ENCODE measurements at places on chromosomes 1 and 21. TPM values are rescaled to one million over a fixed set of nuclear protein-coding genes. Genes with fewer than 3 reads are reported as not detected.
A peak's percentile ranks its signal among the peaks of the same experiment; 100 is the strongest.

The PKN2 gene
- 63.4 TPM for total RNA-seq

The OR14K1 gene
- total RNA-seq: not detected

The PEAR1 gene
- total RNA-seq: 16.1 TPM

The SYCP1 gene
- not detected for total RNA-seq

The XKR8 gene
- total RNA-seq: 13.8 TPM

The TNNT2 gene
- total RNA-seq: 37.1 TPM

The TMEM79 gene
- total RNA-seq: 6.1 TPM

The OXCT2 gene
- 0.22 TPM for total RNA-seq

The PDE9A gene
- 26.5 TPM for total RNA-seq

DNA sequence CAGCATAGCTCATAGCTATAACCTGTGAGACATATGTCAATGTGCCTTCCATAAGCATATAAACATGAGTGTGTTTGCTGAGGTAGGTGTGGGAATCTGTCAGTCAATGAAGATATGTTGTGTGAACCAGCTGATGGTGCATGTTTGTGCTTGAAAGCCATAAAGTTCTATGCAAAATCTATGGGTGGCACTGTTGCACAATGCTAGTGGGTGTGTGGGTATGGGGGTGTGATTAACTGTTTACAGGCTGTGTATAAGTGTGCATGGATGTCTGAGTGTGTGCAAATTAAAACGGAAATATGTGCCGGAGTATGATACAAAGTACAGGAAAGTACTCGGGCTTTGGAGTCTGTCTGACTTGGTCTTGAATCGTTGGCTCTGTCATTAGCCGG is 1.0 kb upstream of the ATP2B4 start:
- H3K27ac ChIP-seq: peak overlapping the region; percentile 98
- no peaks in the 10 kb centered on the region for H3K27me3 ChIP-seq
- H3K36me3 ChIP-seq: no peaks in the 10 kb centered on the region
- H3K4me3 ChIP-seq: peak overlapping the region; percentile 2
- DNase-seq: no peak
- H3K4me1 ChIP-seq: peaks cover 51% of the 10 kb centered on the region

GRCh38 chr1:216905781-216906180 is 182.6 kb upstream of the ESRRG start:
- H3K27ac ChIP-seq: no peak overlapping the region
- H3K4me3 ChIP-seq: no peak overlapping the region
- H3K4me1 ChIP-seq: peaks cover 15% of the 10 kb centered on the region
- H3K36me3 ChIP-seq: no peaks in the 10 kb centered on the region
- no peak for DNase-seq

DNA sequence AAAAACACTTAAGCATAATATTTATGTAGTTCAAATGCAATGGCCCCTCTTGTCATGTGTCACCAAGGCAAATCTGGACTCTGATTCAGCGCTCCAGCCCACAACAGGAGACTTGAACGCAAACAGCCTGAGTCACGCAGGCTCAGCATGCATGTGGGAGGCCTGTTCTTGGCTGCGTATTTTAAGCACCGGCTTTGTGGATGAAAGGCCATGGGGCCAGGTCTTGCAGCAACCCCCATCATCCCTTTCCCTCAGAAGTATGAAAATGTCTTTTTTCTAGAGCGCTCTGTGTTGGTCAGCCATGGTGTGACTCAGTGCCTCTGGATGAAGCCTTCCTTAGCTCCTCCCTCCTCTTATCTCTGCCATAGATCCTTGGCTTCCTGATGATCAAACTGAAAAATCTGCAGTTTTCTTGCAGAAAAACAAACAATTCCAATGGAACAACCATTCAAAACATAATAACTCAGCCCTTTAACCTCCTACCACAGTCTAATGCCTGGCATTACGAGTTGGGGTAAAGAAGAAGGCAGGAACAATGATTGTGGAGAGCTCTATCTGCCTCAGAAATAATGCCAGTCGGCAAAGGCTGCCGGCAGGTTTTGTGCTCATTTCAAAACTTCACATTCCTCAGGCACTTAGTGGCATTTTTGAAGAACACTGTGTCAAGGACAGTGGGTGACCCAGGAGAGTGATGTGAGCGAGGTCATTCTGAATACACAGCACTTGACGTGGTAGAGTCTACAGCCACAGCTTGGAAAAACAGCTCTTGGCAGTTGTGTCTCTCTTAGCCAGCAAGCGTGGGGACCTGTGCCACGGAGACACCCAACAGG is 167.5 kb downstream of the CLIC6 start:
- H3K4me1 ChIP-seq: peaks cover 22% of the 10 kb centered on the region
- H3K36me3 ChIP-seq: peaks cover 4% of the 10 kb centered on the region
- DNase-seq: no peak
- peak overlapping the region; percentile 72 for H3K27ac ChIP-seq
- no peak overlapping the region for H3K4me3 ChIP-seq
- no peaks in the 10 kb centered on the region for H3K27me3 ChIP-seq

- H3K36me3 ChIP-seq: no peaks in the 10 kb centered on the region
- no peak overlapping the region for H3K4me3 ChIP-seq
- no peak for DNase-seq
- no peaks in the 10 kb centered on the region for H3K4me1 ChIP-seq
Measured at GRCh38 chr1:183580281-183580682, 10.0 kb downstream of the NCF2 start.

DNA sequence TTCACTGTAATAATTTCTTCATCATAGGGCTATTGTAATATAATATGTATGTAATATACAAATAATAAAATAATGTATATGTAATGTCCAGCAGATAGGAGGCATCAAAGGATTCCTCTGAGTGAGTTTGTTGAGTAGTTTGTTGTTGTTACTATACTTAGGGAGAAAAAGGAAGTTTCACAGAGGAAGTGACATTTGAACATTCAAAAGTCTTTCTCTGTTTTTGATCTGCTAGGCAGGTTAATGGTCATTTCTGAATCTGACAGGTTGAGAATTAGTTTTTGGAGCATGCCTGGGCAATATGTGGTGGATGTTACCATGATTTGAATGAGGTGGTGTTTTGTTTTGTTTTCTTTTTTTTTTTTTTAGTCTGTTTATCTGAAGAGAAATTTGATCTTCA is 102.1 kb downstream of the NRDC start:
- no peaks in the 10 kb centered on the region for H3K27me3 ChIP-seq
- DNase-seq: no peak
- peaks cover 12% of the 10 kb centered on the region for H3K4me1 ChIP-seq

GRCh38 chr1:109630081-109630897 is 10.7 kb downstream of the AMPD2 start:
- no peak overlapping the region for H3K27ac ChIP-seq
- H3K36me3 ChIP-seq: peaks cover 29% of the 10 kb centered on the region
- H3K27me3 ChIP-seq: no peaks in the 10 kb centered on the region
- H3K4me3 ChIP-seq: no peak overlapping the region

DNA sequence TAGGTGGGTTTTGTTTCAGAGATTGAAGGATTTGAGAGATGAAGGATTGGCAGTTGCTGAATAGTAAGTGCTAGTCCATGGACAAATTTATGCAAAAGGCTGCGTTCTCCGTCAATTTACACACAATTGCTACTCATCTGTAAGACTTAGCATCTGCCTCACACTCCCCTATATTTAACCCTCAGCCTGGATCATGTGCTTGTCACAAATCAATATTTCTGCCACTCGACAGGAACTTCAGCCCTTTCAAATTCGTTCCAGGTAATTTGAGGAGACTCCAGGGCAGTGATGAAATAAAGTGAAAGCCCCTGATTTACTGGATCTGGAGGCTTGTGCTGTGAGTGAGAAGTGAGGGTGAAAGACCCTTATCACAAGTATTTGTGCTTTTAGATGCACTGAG is 105.6 kb upstream of the UBE2U start:
- no peaks in the 10 kb centered on the region for H3K27me3 ChIP-seq
- no peak overlapping the region for H3K27ac ChIP-seq

DNA sequence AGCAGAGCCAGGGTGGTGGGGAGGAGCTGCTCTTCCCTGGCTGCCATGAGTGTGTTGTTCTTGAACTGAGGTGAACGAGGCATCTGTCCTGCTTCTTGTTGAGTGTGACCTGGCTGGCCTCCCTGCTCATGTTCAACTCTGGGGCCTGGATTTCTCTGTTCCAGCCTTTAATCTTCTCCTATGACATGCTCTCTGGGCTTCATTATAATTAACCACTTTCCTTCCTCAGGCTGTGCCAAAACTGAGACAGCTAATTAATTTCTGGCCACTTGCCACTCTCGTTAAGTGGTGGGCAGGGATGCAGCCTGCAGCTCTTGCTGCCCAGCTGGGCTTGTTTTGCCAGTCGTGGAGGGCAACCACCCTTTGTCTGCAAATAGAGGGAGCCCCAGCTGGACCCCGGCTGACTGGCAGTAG is 23.3 kb downstream of the OPRD1 start:
- H3K4me1 ChIP-seq: peaks cover 6% of the 10 kb centered on the region
- no peaks in the 10 kb centered on the region for H3K36me3 ChIP-seq
- no peak overlapping the region for H3K27ac ChIP-seq
- H3K4me3 ChIP-seq: no peak overlapping the region
- no peak for DNase-seq

DNA sequence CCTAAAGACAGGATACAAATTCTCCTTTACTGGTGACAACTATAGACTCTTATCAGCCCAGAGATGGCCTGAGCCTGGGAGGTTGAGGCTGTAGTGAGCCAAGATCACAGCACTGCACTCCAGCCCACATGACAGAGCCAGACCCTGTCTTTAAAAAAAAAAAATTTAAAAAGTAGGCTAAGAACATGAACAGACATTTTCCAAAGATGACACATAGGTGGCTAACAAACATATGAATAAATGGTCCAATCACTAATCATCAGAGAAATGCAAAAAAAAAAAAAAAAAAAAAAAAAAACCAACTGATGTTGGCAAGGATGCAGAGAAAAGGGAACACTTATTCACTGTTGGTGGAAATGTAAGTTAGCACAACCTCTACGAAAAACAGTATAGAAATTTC is 65.0 kb downstream of the TOR3A start:
- no peaks in the 10 kb centered on the region for H3K27me3 ChIP-seq
- no peak for DNase-seq
- no peak overlapping the region for H3K4me3 ChIP-seq
- H3K36me3 ChIP-seq: peaks cover 25% of the 10 kb centered on the region

GRCh38 chr1:204617256-204618147 is 68.0 kb downstream of the LRRN2 start:
- H3K27ac ChIP-seq: no peak overlapping the region
- DNase-seq: no peak
- H3K36me3 ChIP-seq: no peaks in the 10 kb centered on the region
- peaks cover 8% of the 10 kb centered on the region for H3K4me1 ChIP-seq
- no peak overlapping the region for H3K4me3 ChIP-seq

DNA sequence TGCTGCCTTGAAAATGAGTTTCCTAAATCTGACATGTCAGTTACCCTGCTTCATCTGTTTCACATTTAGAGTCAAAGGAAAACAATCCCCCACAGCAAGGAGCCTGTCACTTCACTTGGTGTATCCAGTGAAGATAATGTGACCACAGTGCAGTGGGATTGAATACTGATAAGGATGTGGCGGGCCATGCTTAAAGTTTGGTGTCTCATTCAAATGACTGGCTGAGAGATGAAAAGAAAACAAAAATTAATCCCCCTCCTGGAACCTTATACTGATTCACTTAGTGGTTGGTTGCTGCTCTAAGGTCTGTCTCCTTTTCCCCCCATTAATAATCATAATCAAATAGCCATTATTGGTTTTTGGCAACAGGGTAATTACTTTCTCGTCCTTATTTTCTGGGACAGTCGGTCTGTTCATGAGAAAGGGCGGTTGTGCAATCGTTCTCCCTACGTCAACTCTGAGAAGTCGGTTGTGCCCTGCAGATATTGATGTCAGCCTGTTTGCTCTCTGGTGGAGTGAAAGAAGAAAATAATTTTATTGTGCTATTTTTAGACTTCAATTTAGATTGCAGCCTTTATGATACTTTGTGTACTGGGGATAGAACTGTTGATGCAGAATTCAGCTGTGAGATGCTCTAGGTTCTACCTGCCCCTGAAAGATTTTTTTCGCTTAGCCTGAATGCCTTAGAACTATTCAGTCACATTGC is 360.2 kb downstream of the DISC1 start:
- no peaks in the 10 kb centered on the region for H3K27me3 ChIP-seq
- H3K4me3 ChIP-seq: no peak overlapping the region
- DNase-seq: no peak
- H3K27ac ChIP-seq: no peak overlapping the region
- H3K4me1 ChIP-seq: peaks cover 28% of the 10 kb centered on the region
- H3K36me3 ChIP-seq: no peaks in the 10 kb centered on the region

DNA sequence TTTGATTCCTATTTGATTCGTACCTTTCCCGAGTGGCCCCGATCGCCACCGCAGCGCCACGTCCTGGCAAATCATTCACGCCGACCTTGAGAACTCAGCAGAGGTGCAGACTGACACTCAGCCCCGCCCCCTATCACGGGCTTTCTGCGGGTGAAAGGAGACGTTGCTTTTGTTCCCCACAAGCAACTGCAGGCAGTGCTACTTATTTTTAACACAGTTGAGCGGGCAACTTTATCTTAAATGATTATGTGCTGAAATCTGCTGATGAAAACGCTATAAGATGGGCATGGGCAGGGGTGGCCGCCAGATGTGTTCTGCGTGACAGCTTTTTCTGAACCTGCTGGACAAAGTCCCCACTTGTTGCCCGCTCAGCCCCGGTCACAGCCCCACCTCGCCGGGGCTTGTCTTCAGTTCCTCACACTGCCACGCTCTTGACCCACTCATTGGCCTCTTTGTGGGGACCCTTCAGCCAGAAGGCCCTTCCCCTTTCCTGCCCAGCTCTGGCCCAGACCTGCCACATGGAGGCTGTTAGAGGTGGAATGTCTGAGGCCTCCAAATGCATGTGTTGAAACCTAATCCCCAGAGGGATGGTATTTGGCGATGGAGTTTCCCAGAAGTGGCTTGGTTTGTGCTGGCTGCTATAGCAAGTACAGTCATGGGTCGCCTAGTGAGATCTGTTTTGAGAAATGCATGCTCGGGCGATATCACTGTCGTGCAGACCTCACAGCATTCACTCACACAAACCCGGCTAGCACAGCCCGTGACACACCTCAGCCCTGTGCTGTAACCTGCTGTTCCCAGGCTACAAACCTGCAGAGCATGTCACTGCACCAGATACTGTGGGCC is 15.7 kb upstream of the PDXK start:
- peak overlapping the region; percentile 32 for H3K27ac ChIP-seq
- H3K4me1 ChIP-seq: peaks cover 10% of the 10 kb centered on the region
- no peaks in the 10 kb centered on the region for H3K27me3 ChIP-seq
- H3K4me3 ChIP-seq: no peak overlapping the region
- DNase-seq: no peak

- DNase-seq: no peak
- H3K36me3 ChIP-seq: no peaks in the 10 kb centered on the region
- H3K4me3 ChIP-seq: no peak overlapping the region
- H3K27ac ChIP-seq: no peak overlapping the region
- no peaks in the 10 kb centered on the region for H3K4me1 ChIP-seq
Measured at GRCh38 chr1:89254658-89255287, 17.9 kb downstream of the GBP5 start.

- DNase-seq: no peak
- peaks cover 37% of the 10 kb centered on the region for H3K4me1 ChIP-seq
- H3K27ac ChIP-seq: peak overlapping the region; percentile 98
- H3K36me3 ChIP-seq: peaks cover 10% of the 10 kb centered on the region
- H3K4me3 ChIP-seq: no peak overlapping the region
- H3K27me3 ChIP-seq: no peaks in the 10 kb centered on the region
Measured at GRCh38 chr1:197130677-197131304, 15.7 kb downstream of the ASPM start.

- no peaks in the 10 kb centered on the region for H3K36me3 ChIP-seq
- no peaks in the 10 kb centered on the region for H3K4me1 ChIP-seq
- H3K27me3 ChIP-seq: no peaks in the 10 kb centered on the region
Measured at GRCh38 chr1:216314379-216315095, 108.7 kb downstream of the USH2A start.

GRCh38 chr1:152127673-152128072 is 12.4 kb upstream of the TCHH start:
- no peak overlapping the region for H3K27ac ChIP-seq
- no peaks in the 10 kb centered on the region for H3K27me3 ChIP-seq
- H3K4me3 ChIP-seq: no peak overlapping the region

GRCh38 chr21:28908351-28908750 is 84.3 kb downstream of the LTN1 start:
- H3K4me3 ChIP-seq: no peak overlapping the region
- DNase-seq: no peak
- no peaks in the 10 kb centered on the region for H3K36me3 ChIP-seq
- H3K27ac ChIP-seq: no peak overlapping the region

Measured in mesothelial cell of epicardium (in vitro differentiated cells).